Activated CD8-positive, alpha-beta memory T cell treated with anti-CD3 and anti-CD28 coated beads for 24 hours (primary cell): ENCODE measurements at places on chromosomes 4 and X.

DNA sequence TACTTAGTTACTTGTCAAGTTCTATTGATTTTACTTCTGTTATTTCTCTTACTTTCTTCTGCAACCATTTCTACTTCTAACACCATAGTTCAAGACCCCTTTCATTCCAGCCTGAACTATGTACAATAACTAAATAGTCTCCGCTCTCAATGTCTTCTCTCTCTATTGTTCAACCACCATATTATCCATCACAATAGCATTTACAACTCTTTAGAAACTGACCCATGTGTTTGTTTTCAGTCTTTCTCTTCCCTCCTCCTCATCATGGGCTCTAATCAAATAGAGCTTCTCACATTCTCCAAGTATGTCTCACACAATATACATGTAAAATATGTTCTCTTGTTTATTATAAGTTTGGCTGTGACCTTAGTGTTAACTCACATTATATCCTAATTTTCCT lies 143.6 kb downstream of the ZAR1 start:
- DNase-seq = no peak

DNA sequence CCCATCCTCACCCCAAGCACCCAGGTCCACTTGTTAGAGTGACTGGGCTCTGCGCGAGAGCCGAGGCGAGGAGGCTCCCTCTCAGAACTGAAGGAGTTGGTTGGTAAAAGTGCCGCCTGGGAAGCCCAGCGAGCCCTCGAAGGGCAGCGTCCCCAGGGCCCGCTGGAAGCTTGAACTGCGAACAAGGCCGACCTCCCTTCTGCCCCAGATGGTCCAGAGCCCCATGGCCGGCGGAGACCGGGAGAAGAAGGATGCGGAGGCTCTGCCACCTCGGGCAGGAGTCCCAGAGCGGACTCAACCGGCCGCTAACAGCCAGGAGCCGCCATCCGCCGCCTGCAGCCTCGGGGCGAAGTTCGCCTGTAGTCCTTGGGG lies 116.3 kb upstream of the TEX13C start:
- DNase-seq = no peak

DNA sequence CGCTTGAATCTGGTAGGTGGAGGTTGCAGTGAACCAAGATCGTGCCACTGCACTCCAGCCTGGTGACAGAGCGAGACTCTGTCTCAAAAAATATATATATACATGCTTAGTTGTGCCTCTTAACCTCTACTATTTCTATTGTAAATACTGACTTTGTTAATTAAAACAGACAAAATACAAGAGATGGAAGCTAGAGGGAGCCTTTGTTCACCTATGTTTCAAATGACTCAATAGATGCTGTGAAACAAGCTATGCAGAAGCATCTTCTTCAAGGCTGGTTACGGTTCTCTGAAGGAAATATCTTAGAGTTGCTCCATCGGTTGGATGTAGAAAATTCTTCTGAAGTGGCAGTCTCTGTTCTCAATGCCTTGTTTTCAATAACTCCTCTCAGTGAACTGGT lies 6.2 kb downstream of the NCAPG start:
- DNase-seq = no peak

GRCh38 chr4:184812651-184813181 lies 13.1 kb downstream of the ACSL1 start:
- DNase-seq = no peak
